ENCODE measurements at places on chromosomes 12 and 14.

GRCh38 chr14:20905676-20906075, 14.5 kb downstream of the RNASE3 start:
- DNase-seq = no peak

- DNase-seq = no peak
These were observed 251.9 kb upstream of the ATXN7L3B start for GRCh38 chr12:74285773-74286172.

DNA sequence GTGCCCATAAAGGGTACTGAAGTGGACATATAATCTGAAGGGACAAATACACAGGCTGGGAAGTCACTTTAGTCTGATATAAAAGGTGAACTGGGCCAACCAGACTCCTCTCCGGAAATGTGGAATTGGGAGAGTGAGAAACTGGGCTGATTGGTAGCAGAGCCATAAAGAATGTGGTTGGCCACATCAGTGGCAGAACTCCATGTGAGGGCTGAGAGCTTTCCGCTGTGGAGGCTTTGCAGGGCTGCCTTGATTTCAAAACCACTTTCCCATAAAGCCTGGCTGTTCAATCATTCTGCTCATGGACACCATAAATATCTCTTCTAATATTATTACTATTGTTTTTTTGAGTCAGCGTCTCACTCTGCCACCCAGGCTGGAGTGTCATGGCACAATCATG, 220.3 kb downstream of the MON2 start:
- DNase-seq = no peak

DNA sequence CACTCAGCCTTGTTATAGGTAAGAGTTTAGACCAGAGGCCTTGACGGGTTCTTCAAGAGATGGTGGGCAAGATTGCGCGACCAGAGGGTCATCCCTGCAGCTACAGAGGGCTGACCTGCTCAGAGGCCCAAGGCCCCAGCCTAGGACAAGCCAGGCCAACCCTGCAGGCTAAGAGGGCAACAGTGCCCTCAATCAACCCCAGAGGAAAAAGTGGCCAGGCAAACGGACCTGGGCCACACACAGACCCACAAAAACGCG, 1.3 kb downstream of the SSH1 start:
- DNase-seq = no peak

DNA sequence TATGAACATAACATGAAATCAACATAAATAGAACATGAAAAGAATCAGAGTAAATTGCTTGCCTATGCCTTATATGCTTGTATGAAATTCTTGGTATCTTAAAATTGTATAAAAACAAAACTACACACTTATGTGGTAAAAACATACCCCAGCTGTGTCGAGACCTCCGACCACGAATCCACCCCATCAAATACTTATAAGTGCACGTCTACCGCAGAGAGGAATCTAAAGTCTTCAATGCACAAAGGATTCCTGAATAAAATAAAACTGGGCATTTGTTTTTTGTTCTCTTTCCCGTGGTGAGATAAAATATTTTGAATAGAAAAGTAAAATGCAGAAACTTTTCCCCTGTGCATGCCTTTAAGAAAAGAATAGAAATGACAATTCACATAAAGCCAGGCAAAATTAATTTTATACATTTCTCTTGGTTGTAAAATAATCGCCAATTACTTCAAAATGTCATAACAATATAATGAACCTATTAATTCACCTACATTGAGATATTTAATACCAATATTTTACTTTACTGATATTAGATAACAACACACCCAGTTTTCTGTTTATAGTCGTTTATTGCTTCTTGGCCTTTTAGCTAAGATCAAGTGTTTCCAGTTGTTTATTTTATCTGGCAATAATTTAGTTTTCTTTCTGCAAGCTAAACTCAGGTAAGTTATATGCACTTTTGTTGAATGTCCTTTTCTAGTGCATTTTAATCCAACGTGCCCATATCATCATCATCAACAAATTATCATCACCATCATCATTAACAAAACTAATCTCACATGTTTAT, 1.0 kb downstream of the KLRK1 start:
- DNase-seq = no peak

- no peak for DNase-seq
These were observed 34.6 kb downstream of the DCAF5 start for GRCh38 chr14:69118305-69118704.

GRCh38 chr12:38682521-38682920, 222.9 kb downstream of the CPNE8 start:
- DNase-seq = no peak

- DNase-seq = no peak
These were observed 42.1 kb downstream of the SLCO1B3 start for GRCh38 chr12:20852649-20853048.

- no peak for DNase-seq
These were observed 26.1 kb downstream of the KMT5A start for GRCh38 chr12:123410041-123410412.

DNA sequence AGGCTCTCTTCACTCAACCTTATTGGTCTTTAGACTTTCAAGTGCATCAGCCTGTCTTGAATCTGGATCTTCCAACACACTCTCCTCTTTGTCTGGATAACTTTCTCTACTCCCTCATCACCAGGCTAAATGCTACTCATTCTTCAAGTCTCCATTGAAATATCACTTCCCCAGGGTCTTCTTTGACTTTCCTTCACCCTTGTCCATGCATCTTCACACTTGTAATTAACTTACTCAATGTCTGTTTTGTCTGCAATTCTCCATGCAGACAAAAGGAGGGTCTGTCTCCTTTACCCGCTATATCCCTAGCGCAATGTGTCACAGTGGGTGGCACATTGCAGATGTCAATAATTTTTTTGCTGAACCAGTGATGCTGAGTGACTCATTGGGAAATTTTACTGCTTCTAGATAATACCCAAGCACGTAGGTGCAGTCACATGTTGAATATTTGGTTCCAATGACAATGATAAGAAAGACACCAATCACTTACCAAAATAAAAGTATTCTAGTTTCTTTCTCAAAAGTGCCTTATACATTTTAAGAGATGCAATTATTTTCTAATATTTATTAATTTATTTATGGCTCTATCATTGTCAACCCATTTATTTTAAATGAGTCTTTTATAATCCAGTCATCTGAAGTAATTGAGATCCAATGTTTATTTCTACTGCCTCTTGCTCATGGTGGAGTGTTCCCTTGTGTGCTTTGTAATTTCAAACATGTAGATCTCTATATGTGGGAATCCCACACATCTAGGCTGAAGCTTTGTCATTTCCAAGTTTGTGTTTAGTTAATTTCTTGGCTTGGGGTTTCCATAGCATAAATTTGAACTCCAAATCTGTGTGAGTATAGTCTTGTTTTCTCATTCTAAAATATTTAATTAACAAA, 21.7 kb upstream of the RFC5 start:
- DNase-seq = no peak

GRCh38 chr14:24427537-24428508, 1.6 kb downstream of the CBLN3 start:
- DNase-seq = no peak

DNA sequence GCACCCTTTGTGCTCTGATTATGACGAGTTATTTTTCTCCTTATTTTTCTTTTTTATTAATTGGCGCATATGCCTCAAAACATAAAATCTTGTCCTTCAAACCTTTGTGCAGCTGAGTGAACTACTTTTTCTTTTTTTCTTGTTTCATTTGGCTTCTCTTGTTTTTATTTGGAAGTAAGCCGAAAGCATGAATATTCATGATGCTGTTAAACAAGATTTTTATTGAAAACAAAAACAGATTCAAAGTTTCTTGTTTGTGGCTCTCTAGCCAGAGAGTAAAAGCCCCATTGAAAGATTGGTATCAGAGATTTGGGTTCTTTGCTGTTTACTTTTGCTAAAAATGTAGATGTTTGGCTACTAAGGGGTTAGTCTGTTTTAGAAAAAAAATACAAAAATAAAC, 183.8 kb downstream of the TMEM132C start:
- no peak for DNase-seq

DNA sequence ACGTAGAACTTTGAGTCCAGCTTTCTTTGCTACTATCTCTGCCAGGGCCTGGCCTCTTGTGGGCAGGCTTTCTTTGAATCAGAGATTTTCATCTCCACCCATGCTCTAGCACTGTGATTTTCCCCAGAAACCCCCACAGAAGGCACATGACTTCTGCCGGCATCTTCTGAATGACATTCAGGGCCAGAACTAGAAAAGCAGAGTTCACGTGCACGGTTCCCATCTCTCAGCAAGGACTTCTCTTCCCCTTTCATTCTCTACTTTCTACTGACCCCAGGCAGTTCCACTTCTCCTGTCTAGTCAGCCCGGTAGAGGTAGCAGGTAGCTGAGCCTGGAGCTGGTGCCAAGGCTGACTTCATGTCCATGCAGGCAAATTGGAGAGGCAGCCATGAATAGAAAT, 26.9 kb downstream of the BATF start:
- no peak for DNase-seq

DNA sequence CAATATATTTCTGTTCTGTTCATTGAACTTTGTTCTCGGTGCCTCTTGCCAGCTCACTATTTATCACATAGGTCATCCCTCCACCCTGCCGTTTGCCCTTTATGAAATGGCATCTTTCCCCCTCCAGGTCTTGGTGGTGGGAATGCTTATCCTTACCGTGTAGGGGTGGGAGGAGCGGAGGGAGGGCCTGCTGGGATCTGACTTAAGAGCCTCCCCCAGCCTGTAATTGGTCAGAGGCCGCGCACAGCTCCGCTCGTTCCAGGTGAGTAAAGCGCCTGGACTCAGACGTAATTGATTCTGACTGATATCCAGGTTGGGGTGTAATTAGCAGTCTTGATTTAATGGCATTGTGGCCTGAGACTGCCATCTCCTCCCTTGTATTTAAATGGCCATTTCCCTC, 185.3 kb downstream of the TSPAN9 start:
- no peak for DNase-seq

DNA sequence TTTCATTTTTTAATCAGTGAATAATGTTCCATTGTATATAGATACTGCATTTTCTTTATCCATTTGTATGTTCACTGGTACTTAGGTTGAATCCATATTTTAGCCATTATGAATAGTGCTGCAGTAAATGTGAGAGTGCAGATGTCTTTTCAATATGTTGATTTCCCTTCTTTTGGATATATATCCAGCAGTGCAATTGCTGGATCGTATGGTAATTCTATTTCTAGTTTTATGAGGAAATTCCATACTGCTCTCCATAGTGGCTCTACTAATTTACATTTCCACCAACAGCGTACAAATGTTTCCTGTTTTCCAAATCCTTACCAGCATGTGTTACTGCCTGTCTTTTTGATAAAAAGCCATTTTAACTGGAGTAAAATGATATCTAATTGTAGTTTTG, 288.5 kb upstream of the GARIN2 start:
- DNase-seq = no peak

DNA sequence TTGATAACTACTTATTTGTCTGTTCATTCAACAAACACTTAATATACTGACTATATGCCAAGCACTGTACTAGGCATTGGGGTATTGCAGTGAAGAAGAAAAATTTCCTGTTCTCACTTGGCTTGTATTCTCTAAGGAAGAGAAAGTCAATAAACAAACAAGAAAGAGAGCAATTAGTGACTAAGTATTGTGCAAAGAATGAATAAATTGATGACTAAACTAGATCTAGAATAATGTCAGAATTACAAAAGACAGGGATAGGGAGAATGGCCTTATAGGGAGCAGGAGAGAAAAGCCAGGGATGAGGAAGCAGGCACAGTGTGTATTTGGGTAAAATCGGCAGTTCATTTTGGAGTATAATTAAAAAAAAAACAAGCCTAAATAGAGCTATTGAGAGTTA, 4.2 kb upstream of the LIN7A start:
- DNase-seq = no peak

DNA sequence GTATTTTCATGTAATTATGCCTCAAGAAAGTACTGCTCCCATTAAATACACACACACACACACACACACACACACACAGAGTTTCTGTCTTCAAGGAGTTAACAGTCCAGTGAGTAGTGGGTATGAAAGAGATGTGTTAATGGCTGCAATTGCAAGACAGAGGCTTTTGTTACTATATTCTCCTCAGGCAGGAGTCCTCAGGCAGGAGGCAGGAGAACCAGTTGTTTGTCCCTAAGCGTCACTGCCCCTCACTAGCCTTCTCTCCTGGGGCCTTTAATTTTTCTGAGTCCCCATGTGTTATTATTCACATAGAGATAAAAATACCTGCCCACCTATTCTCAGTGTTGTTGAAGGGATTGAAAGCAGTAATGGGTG, 31.2 kb downstream of the DAD1 start:
- DNase-seq = no peak

- DNase-seq = peak; percentile 18
These were observed 751 bp upstream of the GPRC5A start for GRCh38 chr12:12890543-12891079.

DNA sequence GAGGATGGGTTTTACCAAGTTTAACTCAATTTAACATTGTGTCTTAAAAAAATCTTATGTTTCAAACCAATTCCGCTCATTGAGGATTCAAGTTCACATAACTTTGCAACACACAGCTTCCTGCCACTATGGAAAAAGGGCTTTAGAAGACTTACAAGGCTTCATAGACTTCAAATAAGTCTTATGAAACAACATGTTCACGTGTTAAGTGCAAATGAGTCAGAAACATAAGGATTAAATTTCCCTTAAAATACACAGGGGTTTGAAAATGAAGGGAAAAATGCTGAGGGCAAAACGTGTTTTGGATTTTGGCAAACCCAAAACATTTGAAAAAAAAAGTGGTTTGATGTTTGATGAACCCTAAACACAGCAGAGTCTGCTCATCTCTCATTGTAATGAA, 364.8 kb downstream of the BMP4 start:
- DNase-seq = no peak

DNA sequence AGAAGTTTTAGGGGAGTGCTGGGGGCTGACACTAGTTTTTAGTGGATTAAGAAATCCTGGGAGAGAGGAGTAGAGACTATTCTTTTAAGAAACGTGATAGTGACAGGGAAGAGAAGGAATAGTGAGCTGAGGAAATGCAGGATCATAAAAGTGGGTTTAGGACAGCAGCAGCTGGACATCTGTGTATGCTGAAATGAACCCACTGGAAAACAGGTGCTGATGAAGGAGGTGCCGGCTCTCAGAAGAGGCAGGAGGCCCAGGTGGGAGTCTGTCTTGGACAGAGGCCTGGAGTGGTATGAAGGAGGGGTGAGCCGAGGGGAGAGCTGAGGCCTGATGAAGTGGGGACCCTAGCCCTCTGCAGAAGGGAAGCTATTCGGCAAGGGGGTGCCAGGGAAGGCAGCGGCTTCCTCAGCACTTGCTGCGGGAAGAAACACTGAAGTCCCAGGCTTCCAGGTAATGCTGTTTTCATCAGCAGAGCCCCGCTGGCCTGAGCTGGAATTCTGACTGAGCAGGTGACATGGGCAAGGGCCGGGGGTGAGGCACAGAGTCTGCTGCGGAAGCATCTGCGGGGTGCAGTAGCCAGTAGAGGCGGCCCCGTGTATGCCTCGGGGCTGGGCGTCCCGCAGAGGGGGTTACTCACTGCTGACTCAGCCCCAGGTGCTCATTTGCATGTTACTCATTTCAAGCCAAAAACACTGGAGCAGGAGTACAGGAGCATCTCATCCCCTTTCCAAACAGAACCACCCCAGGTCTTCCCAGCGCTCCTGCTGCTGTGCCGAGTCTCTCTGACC, 89.7 kb downstream of the TMCC3 start:
- DNase-seq = no peak

DNA sequence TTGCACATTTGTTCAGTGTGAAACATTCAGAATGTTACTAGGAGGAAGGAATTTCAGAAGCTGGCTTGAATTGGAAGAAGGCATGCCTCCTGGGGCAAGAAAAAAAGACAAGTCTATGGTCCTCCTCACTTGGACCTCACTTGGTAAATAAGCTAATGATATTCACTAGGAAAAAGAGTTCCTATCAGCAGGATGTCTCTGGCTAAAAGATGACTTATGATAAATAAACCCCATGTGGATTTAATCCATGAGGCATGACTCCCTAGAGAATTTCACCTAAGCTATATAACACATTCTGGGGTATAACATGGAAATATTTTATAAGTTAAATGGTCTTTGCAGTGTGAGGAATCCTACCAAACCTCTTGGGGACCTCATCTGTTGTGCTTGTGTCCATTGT, 199.9 kb downstream of the LRIG3 start:
- DNase-seq = no peak

All from NCI-H748 treated with DMSO at 0.1 percent for 48 hours (cell line).